ENCODE measurements at places on chromosomes 6 and 20. TPM values are rescaled to one million over a fixed set of nuclear protein-coding genes. Genes with fewer than 3 reads are reported as not detected.

- no peaks in the 10 kb centered on the region for H3K4me1 ChIP-seq
- no peaks in the 10 kb centered on the region for H3K36me3 ChIP-seq
- H3K27ac ChIP-seq: no peak overlapping the region
- peaks cover 3% of the 10 kb centered on the region for H3K27me3 ChIP-seq
- DNase-seq: no peak
Measured at GRCh38 chr6:14987490-14987889, 258.4 kb upstream of the JARID2 start.

- peaks cover 5% of the 10 kb centered on the region for H3K27me3 ChIP-seq
- H3K27ac ChIP-seq: no peak overlapping the region
- H3K36me3 ChIP-seq: no peaks in the 10 kb centered on the region
- no peak for DNase-seq
Measured at GRCh38 chr6:154384191-154384590, 27.6 kb upstream of the IPCEF1 start.

DNA sequence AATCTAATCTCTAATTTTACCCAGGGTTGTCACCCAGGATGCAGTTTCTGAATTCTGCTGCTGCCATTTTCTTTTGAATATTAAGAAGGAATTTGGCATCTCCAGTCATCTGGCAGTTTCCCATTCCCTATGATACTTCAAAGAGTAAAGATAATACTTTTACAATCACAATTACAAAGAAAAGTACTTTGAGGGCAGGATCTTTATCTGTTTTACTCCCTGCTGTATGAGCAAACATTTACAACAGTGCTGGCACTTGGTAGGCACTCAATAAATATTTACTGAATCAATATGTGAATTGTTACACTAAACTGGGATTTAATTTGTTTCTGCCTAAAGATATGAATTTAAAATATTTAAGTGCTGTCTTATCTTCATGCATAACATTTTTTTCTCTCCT lies 224.9 kb downstream of the EPHA7 start:
- H3K4me1 ChIP-seq: no peaks in the 10 kb centered on the region
- no peaks in the 10 kb centered on the region for H3K27me3 ChIP-seq
- H3K4me3 ChIP-seq: no peak overlapping the region
- H3K27ac ChIP-seq: no peak overlapping the region

DNA sequence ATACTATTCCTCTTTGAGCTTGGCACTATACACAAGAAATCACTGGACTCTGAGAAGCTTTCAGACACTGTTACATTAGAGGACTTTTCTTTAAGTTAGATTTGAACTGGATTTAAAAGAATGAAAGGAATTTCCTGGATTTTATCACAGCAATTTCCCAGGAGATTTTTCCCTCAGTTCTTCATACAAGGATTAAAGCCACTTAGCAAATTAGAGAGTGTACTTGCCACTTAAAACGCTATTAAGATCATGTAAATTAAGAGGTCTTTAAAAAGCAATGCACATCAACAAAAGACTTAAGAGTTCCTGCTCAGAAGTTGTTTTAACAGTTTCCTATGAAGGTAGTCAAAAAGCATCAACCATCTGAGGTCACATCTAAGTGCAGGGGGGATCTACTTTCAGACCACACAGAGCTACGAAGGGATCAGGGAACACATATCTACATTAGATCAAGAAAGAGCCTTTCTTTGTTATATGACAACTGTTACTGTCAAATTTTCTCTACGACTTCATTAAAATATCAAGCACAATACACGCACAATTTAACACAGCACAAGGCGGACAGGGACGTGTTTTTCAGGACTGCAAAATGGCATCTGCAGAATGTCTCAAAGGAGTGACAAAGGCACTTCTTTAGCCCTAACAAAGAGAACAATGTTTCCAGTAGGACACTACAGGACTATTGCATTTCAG lies 65.8 kb downstream of the EPB41L2 start:
- no peaks in the 10 kb centered on the region for H3K36me3 ChIP-seq
- no peak for DNase-seq
- H3K4me1 ChIP-seq: no peaks in the 10 kb centered on the region
- H3K27me3 ChIP-seq: no peaks in the 10 kb centered on the region

Gene PAK1IP1
- total RNA-seq: 34.2 TPM
